ENCODE measurements at places on chromosomes 16 and 17.
A peak's percentile ranks its signal among the peaks of the same experiment; 100 is the strongest.

DNA sequence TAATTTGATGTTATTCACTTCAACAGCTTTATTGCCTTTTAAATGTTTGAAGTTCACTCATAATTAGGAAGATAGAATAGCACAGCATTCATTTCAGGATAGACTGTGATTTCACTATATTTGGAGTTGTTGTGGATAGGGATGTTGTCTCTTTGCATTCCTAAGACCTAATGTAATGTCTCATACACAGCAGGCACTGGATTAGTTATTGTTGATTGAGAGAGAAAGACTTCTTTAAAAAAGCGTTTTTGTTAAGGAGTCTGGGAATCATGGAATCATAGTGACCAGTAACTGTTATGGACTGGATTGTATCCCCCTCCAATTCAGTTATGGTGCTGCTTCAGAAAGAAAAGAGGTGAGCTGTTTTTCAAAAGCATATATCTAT is 122.0 kb downstream of the USP22 start:
- no peak for DNase-seq

DNA sequence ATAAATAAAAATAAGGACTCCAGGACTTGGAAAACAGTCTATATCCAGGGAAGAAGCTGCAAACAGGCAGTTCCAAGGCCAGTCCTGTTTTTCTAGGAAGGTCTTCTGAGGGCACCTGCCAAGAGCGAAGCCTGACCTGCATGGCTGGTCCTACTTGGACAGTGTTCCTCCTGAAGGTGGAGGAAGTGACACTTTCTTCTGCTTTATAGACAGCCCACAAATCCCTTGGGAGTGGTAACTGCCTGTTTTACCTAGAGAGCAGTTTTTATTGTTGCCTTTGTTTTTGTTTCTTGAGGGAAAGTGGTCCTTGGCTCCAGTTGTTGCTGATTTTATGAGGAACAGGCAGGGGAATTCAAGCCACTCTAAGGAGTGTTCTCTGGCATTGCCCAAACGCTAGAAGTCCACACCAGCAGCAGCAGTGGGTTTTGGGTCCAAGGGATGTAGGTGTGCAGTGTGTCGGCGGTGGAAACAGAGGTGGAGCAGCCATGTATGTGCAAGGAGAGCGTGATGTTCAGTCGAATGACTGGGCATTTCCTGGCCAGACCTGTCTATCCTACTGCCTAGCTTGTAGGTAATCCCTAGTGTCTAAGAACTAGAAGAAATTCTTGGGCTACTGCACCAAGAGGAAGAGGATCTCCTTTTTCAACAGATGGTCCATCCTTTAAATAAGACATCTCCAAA is 35.3 kb downstream of the LDHD start:
- no peak for DNase-seq

DNA sequence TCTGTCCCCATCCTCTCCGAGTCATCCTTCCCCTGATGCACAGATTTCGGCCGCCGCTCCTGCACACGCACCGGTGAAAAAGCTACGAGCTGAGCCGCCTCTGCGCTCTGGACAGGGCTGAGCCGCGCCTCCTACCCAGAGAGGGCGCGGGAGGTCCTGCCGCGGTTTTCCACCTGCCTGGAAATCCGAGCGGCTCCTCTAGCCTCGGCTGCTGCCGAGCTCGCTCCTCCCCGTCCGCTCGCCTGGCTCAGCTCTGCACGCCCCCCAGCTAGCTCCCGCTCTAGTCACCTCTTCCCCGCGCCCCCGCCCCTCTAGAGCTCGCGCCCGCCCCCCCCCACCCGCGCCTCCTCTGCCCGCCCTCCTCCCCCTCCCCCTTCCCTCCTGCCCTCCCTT is 198 bp upstream of the SHISA9 start:
- no peak for DNase-seq

GRCh38 chr16:19094542-19095365 is 19.0 kb upstream of the ITPRIPL2 start:
- no peak for DNase-seq

- peak; percentile 4 for DNase-seq
Observed at GRCh38 chr16:22008215-22009059, 526 bp downstream of the MOSMO start.

- no peak for DNase-seq
Observed at GRCh38 chr16:65896448-65897153, 469.9 kb upstream of the CDH5 start.

DNA sequence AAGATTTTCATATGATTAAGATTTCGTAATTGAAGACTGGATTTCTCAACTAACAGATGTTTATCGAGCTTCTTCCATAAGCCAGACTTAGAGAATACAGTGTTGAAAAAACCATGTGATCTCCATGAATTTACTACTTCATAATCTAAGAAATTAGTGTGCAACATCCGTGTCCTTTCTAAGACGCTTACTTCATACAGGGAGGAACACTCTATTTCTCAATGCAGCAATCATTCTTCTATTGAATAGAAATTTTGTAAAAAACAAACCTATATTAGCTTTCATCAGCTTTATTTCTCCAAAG is 946.3 kb downstream of the KCNJ2 start:
- no peak for DNase-seq

DNA sequence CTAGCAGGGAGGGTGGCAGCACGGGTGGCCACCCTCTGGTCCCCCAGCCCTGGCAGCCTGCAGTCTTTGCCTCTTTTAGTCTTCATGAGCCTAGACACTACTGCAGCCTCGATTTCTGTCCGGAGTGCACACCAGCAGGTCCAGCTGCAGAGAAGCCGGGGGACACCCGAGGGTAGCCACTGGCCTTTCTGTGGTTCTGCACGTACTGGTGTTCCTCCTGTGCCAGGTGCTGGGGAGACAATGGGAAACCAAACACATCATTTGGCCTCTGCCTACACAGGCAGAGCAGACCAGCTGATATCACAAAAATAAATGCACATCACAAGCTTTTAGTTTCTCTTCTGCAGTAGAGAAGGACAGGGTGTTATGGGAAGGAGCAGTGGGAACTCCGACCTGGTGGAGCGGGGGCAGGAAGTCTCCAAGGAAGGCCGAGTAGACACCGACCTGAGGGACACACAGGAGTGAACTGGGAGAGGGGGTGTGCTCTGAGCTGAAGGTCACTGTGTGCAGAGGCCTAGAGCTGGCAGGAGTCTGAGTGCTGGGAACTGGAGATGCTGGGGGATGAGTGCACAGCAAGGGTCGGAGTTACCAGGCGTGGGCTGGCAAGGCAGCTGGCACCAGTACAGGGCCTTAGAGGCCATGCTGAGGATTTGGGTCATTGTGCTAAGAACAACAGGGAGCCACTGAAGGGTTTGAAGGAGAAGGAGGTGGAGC is 23.1 kb downstream of the GPT2 start:
- DNase-seq, result no peak

GRCh38 chr17:81090361-81091136 is 55.6 kb downstream of the BAIAP2 start:
- DNase-seq, result peak; percentile 7

DNA sequence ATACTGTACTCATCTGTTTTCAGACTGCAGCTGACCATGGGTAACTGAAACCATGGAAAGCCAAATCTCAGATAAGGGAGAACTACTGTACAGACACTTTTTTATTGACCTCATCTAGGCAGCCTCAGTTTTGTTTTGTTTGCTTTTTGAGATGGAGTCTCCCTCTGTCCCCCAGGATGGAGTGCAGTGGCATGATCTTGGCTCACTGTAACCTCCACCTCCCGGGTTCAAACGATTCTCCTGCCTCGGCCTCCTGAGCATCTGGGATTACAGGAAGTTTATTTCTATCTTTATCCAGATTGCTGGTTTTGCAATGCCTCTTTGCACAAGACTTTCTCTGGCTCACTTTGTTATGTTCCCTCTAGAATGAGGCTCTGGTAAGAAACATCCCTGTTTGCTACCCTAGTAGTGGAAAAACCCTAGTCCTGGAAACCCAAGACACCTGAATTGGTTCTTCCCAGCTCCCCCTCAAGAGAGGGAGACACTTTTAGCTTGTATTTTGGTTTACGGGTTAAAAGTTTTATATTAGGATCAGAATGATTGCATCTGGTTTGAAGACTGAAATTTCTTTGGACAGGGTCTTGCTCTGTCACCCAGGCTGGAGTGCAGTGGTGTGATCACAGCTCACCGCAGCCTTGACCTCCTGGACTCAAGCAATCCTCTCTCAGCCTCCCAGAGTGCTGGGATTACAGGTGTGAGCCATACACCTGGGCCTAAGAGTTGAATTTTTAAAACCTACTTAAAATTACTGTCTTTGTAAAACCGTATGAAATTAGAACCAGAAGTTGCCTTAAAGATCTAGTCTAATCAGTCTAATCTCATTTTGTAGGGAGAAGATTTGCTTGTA is 38.9 kb downstream of the ZNF207 start:
- no peak for DNase-seq

- DNase-seq, result no peak
Observed at GRCh38 chr17:11608396-11608795, 10.1 kb downstream of the DNAH9 start.

DNA sequence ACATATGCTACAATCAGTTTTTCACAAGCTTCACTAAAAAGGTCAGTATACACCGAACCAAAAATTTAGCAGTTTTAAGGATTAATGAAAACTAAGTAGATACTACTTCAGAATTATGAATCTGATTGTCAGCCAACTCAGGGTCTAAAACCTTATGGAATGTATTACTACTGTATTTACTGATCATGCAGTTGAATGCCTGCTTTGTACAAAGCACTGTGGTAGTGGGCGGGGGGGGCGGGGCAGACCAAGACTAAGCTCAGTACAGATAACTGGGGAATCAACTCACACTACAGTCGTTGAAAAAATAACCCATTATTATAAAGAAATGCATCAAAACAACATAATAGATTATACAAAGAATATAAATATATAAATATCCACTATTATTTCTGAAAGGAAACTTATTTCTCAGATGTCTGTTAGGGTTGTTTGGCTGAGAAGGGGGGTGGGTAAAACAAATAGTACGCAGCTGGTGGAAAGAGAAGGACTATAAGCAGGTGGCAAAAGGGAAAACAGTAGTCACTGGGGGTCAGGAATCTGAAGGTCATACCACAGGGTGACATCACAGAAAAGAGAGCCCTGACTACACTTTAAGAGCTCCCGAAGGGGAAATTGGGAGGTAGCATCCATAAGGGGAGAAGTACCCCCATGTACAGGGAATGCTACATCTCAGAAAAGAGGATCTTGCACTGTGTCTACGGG is 109.4 kb upstream of the AXIN2 start:
- no peak for DNase-seq

- no peak for DNase-seq
Observed at GRCh38 chr17:15462976-15463772, 4.2 kb downstream of the CDRT4 start.

GRCh38 chr17:63249256-63250004 is 196.7 kb downstream of the CYB561 start:
- no peak for DNase-seq

- DNase-seq, result no peak
Observed at GRCh38 chr16:27222249-27223225, 19.2 kb downstream of the KDM8 start.

GRCh38 chr16:31202414-31203375 is at the start of gene PYCARD:
Gene PYCARD (minus strand): TSS chr16:31202760. CDS start chr16:31202690, 70 bp downstream.
- DNase-seq, result no peak

- DNase-seq, result no peak
Observed at GRCh38 chr16:29315916-29316517, 90.5 kb downstream of the NPIPB11 start.

DNA sequence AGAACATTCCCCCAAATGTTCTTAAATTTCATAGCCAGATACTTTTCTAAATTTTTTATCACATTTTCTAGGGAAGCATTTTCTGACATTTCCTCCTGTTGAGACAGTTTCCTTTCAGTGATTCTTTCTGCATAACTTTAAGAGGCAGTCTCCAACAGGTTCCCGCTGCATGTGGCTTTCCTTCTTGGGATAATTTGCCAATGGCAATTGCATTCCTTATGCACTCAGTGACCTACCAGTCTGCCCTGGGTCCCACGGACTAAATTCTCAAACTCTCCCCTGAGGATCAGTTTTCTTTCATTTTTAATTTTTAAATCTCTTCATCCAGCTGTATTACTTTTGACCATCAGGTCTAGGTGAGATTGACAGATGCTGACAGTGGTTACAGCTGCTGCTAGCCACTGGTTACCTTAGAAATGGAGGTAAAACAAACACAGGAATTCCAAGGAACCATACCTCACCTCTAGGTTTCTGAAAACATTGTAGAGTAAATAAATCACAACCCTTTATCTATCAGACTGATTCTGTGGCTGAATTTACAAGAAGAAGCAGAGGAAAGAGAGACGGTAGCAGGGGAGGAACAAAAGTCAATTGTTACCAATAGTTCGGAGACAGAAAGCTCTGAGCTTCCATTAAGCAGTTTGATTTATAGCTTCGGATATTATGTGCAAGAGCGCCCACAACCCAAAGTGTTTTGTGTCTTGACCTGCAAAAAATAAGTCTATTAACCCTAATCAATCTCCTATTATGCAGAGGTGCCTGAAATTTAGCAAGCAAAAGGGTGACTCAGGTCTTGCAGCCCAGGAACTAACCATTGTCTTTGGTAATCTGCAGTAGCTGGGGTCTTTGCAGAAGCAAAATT is 216.0 kb downstream of the PMP22 start:
- no peak for DNase-seq

- DNase-seq, result no peak
Observed at GRCh38 chr17:56808503-56808902, 25.2 kb downstream of the C17orf67 start.

GRCh38 chr16:28003923-28004322 is 59.6 kb downstream of the GSG1L start:
- DNase-seq, result no peak

DNA sequence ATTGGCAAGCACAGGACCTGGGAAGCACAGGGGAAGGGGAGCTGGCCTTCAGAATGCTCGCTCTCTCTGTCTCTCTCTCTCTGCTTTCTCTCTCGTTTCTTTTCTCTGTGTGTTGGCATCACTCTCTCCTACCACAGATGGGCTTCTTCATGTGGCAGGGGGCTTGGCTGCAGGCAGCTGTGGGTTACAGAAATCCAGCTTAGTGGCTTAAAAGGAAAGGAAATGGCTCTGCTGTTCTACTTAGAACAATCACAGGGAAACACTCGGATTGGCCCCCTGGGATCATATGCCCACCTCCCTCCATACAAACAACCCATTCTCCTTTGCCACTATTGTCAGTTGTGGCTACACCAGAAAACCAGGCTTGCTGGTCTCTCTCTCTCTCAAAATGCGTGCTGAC is 20.4 kb downstream of the TBX2 start:
- no peak for DNase-seq

- DNase-seq, result no peak
Observed at GRCh38 chr16:12193692-12194091, 217.2 kb downstream of the SNX29 start.
